NCI-H1092 treated with DMSO at 0.1 percent for 48 hours (cell line): ENCODE measurements at places on chromosomes 6 and 20.

- DNase-seq, result no peak
Measured at GRCh38 chr20:56285496-56285895, 37.0 kb downstream of the MC3R start.

- no peak for DNase-seq
Measured at GRCh38 chr20:3846378-3846739, 275 bp upstream of the MAVS start.

DNA sequence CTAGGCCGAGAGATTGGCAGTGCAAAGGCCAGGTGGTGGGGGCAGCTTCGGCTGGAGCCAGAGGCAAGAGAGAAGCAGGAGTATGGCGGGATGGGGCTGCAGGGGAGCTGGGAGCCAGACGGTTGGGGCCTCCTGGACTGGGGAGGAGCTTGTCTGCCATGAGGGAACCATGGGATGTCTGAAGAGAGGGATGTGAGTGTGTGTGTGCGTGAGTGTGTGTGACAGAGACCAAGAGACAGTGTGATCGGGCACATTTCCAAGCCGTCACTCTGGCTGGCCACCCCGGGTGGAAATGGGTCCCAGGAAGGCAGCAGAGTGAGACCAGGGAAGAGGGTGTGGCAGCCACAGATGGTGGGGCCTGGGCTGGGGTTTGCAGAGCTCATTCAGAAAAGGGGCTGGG lies 13.8 kb downstream of the PHACTR3 start:
- no peak for DNase-seq

- DNase-seq, result no peak
Measured at GRCh38 chr6:110075406-110075805, 97.3 kb downstream of the GPR6 start.

DNA sequence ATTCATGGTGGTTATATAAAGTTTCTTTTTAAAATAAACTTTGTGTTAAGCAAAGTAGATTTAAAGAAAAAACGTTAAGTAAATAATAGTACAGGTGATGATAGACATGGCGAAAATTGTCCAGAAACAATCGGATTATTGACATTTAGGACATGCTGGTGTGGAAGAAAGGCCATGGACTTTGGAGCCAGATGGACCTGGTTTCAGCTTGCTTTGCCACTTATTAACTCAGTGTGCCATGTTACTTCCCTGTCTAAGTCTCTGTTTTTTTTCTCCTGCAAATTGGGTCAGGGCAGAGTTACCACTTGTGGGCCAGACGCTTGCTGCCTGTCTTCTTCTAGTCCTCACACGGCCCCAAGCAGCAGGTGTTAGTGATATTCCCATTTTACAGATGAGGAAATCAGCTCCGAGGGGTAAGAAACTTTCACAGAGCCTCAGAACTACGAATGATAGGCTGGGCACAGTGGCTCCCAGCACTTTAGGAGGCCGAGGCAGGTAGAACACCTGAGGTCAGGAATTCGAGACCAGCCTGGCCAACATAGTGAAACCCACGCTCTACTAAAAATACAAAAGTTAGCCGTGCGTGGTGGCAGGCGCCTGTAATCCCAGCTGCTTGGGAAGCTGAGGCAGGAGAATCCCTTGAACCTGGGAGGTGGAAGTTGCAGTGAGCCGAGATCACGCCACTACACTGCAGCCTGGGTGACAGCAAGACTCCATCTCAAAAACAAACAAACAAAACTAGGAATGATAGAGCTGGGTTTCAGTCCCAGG lies 12.4 kb downstream of the KIF3B start:
- no peak for DNase-seq

GRCh38 chr6:116876635-116877611 lies at the start of gene RFX6:
RFX6 (plus strand) TSS chr6:116877242; CDS start chr6:116877276, 34 bp downstream.
- no peak for DNase-seq

DNA sequence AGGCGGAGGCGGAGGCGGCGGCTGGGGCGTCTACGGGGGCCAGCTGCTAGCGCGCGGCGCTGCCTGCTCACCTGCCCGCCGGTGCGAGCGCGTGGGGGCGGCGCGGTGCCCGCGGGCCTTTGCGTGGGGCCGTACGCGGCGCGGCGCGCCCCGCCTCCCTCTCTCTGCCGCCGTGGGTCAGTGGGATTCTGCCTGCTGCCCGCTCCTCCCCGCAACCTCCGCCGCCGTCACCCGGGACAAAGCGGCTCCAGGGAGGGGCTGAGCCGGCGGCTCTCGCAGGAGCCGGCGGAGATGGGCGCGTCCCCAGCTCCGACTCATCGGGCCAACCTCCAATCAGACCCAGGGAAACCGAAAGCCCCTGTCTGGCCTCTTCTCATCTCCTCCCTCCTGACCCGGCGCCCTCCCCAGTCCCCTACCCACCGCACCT lies at the start of gene RCAN2:
Gene RCAN2, minus strand, starts transcription at position 249 of the 427 bp plus-strand sequence.
- no peak for DNase-seq

GRCh38 chr20:18414140-18414539 lies 52.7 kb downstream of the DZANK1 start:
- no peak for DNase-seq

GRCh38 chr20:24684956-24685691 lies 215.7 kb downstream of the SYNDIG1 start:
- no peak for DNase-seq

DNA sequence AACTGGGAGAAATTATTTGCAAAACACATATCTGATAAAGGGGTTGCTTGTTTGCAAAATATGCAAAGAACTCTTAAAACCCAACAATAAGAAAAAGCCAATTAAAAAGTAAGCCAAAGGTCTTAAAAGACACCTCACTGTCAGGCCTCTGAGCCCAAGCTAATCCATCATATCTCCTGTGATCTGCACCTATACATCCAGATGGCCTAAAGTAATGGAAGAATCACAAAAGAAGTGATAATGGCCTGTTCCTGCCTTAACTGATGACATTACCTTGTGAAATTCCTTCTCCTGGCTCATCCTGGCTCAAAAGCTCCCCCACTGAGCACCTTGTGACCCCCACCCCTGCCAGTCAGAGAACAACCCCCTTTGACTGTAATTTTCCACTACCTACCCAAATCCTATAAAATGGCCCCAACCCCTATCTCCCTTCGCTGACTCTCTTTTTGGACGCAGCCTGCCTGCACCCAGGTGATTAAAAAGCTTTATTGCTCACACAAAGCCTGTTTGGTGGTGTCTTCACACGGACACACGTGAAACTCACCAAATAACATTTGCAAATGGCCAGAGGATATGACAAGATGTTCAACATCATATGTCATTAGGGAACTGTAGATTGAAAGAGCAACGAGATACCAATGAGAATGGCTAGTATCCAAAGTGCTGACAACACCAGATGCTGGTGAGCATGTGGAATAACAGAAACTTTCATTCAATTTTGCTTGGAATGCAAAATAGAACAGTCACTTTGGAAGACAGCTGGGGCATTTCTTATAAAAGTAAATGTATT lies 565.0 kb upstream of the ADGRB3 start:
- DNase-seq, result no peak

DNA sequence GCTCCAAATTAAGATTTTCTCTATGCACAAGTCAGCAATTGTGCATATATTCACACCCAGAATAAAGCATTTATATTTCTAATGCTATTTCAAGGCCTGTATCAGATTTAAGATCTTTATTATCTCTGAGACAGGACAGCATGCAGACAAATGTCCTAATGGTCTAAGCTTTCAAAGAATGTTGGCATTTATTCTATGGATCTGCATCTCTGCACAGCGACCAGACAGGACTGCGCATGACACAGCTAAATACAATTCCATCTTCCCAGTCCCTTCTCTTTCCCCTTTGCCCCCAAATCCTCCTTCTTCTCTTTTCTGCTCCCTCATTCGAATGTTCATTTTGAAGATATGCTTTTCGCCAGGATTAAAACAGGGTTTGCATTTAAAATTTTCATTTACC lies 478.5 kb downstream of the PKHD1 start:
- DNase-seq, result no peak

DNA sequence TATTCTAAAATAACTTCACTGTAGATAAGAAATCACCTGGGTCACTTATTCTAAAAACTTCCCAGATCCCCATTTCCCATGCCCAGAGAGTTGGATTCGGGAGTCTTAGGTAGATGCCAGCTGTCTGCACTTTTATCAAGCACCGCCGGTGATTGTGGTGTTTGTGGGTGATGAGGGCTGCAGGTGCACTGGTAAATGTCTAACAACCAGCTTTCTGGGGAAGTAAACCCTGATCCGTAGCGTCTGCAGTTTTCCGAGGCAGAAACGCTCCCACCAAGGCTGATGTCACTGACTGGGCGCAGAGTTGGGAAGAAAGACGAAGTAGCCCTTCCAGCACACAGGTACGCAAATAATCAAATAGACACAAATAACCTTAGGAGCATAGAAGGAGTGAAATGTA lies 152.2 kb upstream of the KCNG1 start:
- no peak for DNase-seq

DNA sequence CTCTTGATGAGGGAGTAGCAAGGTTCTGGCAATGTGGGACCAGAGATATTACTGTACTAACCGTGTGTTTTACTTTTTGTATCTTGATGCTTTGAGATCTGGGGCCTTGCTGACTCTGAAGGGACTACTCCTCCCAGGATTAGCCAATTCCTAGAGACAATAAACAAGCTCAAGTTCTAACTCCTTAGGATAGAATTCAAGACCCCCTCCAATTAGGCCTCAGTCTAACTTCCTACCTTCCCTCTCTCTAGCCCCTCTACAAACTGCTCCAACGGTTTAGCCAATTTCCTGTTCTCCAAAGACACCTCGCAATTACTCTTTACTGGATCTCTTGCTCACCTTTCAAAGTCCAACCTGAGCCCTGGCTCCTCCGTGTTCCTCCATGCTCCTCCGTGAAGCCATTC lies 158.7 kb upstream of the JARID2 start:
- DNase-seq, result no peak

- DNase-seq, result no peak
Measured at GRCh38 chr20:32441638-32442037, 83.5 kb downstream of the ASXL1 start.

DNA sequence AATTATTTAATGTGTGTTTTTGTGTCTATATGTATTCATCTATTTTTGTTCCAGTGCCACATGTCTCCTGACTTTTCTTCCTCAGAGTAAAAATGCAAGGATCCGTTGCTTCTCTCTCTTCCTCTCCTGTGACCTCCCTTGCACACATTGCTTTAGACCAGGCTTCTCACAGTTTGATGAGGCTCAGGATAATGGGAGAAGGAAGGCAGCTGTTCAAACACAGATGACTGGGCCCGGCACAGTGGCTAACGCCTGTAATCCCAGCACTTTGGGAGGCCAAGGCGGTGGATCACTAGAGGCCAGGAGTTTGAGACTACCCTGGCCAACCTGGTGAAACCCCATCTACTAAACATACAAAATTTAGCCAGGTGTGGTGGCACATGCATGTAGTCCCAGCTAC lies 241.9 kb downstream of the SAMD5 start:
- no peak for DNase-seq
